ENCODE measurements at places on chromosomes 5 and 9.

DNA sequence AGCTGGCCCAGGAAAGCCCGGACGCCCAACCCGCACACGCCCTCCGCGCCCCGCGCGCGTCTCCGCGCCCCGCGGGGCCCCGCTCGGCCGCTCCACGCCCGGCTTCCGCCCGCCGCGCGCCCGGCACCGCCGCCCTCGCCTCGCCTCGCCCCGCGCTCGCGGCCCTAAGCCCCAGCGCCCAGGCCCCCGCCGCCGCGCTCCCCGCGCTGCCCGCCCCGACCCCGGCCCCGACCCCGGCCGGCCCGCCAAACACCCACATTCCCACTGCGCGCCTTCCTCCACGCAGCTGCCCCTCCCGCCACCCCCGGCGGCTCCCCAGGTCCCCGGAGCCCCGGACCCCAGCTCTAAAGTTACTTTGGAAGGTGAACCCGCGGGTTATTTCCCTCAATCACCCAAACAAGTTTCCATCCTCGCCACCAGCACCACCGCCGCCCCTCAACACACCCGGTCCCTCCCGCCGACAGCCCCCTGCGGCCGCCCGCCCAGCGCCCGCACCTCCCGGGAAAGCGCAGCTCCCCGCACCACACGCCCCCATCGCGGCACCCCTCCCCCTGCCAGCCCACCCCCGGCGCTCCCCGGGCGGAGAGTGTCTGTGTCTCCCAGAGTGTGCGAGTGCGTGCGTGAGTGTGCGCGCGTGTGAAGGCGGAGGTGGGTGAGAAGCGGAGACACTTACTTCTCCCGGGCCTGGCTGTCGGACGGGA, 439 bp downstream of the SSBP2 start:
- peak; percentile 21 for DNase-seq

- peak; percentile 43 for DNase-seq
Observed at GRCh38 chr5:159094745-159095144, 5.0 kb downstream of the EBF1 start.

- DNase-seq = no peak
Observed at GRCh38 chr5:16192311-16192710, 12.7 kb upstream of the MARCHF11 start.

DNA sequence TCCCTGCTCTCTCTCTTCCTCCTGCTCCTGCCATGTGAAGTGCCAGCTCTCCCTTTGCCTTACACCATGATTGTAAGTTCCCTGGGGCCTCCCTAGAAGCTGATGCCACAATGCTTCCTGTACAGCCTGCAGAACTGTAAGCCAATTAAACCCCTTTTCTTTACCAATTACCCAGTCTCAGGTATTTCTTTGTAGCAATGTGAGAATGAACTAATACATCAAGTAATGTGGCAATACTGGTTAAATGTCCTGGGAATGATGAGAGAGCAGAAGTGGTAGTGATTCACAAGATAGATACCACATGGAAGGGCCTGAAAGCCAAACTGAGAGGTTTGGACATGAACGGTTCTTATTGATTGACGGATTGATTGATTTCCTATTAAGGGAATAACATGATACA, 62.6 kb upstream of the IL12B start:
- DNase-seq = no peak

DNA sequence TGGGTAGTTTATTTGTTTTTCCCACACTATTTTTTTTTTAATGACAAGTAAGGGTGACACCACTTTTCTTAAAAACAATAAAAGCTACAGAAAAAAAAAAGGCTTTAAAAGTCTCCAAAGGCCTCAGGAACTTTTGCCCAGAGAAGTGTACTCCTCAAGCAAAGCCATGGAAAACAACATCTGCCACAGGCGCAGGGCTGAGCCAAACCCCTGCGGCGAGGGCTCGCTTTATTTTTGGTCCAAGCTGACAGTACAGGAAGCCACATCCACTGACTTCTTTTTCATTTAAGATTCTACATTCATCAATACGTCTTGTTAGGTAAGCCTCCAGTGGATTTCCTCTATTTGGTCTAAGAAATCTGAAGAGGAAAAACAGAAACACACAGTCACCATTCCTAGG, 51.9 kb upstream of the IFNK start:
- DNase-seq = no peak

- DNase-seq = no peak
Observed at GRCh38 chr5:96896276-96896675, 20.0 kb downstream of the ERAP2 start.

DNA sequence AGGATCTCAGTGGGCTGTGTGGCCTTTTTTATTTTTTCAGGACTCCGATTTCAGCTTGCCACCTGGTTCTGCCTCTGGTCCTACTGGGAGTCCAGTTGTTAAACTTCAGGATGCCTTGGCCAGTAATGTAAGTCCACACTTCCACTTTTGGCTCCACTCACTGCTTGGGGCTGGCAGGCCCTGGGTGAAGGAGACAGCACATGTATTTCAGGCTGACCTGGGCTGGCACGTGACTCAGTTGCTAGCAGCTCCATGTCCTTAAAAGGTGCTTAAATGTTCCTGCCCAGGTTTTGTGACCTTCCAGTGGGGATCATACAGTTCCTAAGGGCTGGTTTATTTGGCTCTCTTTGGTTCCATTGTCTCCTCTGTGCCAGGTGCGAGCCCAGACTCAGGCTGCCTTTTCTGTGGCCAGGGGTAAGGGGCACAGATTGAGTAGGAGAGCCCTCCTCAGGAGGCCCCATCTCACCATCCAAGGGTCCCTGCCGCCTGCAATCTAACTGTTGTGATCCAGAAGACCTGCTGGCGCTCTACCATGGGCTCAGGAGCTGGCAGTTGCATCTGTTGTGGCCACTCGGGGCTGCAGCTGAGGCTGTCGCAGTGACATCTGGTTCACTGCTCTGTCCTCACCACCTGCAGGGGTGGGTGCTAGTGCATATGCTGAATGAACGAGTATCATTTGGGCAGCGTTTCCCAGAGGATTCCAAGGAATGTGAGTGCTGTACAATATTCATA, 19.2 kb upstream of the POMT1 start:
- no peak for DNase-seq

GRCh38 chr5:175866377-175866907, 4.9 kb upstream of the CPLX2 start:
- no peak for DNase-seq

DNA sequence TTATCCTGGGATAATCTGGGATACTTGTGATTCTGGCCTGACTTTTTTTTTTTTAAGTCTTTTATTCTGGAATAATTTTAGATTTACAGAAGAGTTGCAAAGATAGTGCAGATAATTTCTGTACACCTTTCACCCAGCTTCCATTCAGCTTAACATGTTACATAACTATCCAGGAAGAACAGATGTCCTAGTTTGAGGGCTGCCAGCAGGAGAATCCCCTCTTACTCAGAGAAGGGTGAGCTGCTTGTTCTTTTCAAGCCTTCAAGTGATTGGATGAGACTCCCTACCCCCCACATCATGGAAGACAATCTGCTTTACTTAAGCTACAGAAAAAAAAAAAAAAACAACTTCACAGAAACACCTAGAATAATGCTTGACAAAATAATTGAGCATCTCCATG, 254.2 kb downstream of the TRIM32 start:
- no peak for DNase-seq

GRCh38 chr5:102701748-102702147, 53.4 kb upstream of the PAM start:
- no peak for DNase-seq

- no peak for DNase-seq
Observed at GRCh38 chr5:124103671-124104070, 591.7 kb downstream of the CSNK1G3 start.

DNA sequence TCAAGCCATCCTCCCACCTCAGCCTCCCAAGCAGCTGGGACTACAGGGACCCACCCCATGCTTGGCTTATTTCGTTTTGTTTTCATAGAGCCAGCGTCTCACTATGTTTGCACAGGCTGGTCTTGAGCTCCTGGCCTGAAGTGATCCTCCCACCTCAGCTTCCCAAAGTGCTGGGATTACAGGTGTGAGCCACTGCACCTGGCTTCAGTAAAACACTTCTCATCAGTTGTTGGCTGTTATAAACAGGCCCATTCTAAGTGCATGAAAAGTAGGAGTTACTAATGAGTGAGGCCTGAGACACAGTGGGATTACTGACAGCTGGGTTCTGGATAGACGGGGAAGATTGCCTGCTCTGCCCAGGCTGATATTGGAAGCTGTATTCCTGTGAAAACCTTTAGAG, 3.5 kb downstream of the CRB2 start:
- DNase-seq = peak; percentile 48

GRCh38 chr9:113349445-113350094, at the start of gene BSPRY:
BSPRY (plus strand) TSS chr9:113349541; CDS start chr9:113349580, 39 bp downstream.
- peak; percentile 63 for DNase-seq

- peak; percentile 68 for DNase-seq
Observed at GRCh38 chr9:17005056-17005823, 129.6 kb upstream of the CNTLN start.

DNA sequence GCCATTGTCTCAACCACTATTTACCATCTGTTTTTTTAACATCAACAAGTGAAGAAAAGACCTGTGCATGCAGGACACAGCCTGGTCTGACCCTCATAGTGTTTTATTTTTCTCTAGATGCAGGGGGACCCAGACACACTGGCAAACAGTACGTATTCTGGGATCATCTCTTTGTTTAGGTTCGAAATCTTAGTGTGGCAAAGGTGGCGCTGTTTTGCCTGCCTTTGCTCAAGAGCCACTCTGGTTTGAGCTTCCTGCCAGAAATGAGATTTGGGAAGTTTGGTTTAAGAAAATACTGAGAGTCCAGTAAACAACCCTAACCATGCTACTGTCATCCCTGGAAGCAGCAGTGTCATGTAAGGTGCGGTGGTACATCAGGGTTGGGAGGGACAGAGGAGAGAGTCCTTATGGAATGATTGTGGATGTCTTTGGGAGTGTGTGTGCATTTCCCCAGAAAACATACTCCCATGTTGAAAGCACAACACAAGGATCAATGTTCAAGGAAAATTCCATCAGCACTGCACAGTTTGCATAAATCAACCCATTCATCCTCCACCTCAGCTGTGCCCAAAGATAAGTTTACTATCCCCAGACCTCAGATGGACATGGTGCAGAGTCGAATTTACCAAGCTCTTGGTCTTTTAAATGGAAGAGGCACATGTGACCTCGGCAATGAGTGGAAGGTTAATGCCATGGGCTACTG, 34.0 kb upstream of the FLT4 start:
- no peak for DNase-seq

- DNase-seq = no peak
Observed at GRCh38 chr5:170722316-170722715, 61.2 kb upstream of the GABRP start.

GRCh38 chr9:135772056-135772646, 70.2 kb downstream of the KCNT1 start:
- no peak for DNase-seq

DNA sequence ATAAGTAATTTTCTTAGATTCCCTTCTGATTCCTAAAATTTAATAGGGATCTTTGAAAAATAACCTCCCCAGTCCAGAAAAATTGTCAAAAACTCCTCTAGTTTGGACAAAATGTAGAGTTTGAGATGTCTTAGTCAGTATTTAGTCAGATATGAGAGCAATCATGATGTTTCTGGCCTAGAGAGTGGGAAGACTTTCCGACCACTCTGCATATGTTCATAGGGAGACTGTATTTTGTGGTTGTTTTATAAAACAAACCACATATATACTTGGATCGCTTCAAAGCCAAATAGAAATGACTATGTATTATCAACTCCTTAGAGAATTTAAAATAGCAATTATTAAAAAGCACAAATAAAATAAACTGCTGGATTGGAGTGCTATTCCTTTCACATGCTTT, 15.8 kb downstream of the ZFAND5 start:
- DNase-seq = no peak

DNA sequence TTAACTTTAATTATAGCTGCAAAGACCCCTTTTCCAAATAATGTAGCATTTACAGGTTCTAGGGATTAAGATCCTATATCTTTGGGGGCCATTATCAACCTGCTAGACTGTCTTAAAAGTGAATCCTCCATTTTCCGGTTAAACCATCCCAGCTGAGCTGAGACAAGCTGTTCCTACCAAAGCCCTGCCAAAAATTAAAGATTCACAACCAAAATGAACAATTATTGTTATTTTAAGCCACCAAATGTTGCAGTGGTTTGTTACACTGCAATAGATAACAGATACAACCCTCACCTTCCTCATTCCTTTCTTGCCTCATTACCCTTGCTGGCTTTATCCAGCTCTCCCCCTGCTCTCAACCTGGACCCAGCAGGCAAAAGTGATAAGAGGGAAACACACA, 343.4 kb downstream of the CDK5RAP2 start:
- no peak for DNase-seq

GRCh38 chr9:104260004-104260403, 165.9 kb downstream of the SMC2 start:
- no peak for DNase-seq

DNA sequence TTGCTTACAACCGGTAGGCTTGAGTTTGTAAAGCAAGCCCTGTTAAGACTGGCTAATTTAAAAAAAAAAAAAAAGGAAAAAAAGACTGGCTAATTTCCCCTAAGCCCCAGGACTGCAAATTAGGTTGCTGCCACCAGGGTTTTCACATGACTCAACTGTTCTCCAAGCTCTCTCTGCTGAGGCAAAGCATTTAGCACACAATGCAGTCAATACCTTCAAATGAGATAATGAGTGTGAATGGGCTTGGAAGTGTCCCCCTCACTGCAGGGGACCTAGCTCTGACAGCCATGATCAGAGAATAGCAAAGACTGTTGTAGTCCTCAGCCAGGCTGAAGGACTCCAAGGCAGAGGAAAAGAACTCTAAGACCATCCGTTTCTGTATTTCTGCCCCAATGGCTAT, 42.8 kb upstream of the ZSWIM6 start:
- no peak for DNase-seq

DNA sequence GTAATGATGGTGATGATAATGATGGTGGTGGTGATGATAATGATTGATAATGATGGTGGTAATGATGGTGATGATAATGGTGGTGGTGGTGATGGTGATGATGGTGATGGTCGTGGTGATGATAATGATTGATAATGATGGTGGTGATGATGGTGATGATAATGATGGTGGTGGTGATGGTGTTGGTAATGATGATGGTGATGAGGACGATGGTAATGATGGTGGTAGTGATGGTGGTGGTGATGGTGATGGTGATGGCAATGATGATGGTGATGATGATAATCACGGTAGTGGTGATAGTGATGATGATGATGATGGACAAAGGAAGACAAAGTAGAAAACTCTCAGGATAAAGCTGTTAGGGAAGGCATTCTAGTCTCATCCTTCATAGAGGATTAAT, 310.5 kb downstream of the MSX2 start:
- no peak for DNase-seq

DNA sequence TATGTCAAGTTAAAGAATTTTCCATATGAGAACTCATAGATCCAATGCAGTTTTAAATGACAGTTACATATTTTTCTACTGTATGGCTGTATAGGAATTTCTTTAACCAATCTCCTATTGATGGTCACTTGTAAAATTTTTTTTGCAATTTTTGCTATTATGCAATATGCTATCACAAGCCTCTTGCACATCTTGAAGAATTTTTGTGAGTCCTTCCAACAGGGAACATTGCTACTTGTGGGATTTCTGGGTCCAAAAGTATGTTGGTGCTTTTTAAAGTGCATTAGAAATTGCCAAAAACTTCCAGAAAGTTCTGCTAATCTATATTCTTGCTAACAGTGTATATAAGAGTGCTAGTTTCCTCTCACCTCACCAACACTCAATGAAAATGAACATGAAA, 65.1 kb downstream of the NPR3 start:
- no peak for DNase-seq

- DNase-seq = no peak
Observed at GRCh38 chr9:13487071-13487470, 207.6 kb upstream of the MPDZ start.

- DNase-seq = no peak
Observed at GRCh38 chr9:86602715-86603114, 248.5 kb upstream of the TUT7 start.

GRCh38 chr5:86008704-86009103, 609.0 kb upstream of the COX7C start:
- DNase-seq = no peak

- no peak for DNase-seq
Observed at GRCh38 chr9:6078382-6079105, 63.1 kb upstream of the RANBP6 start.
